Activated T-helper 1 cell treated with Interleukin-2 at 50 U/mL for 16 hours (primary cell): ENCODE measurements at places on chromosomes 5 and 9.

- DNase-seq, result no peak
These were observed 9.1 kb upstream of the AK3 start for GRCh38 chr9:4750023-4750673.

DNA sequence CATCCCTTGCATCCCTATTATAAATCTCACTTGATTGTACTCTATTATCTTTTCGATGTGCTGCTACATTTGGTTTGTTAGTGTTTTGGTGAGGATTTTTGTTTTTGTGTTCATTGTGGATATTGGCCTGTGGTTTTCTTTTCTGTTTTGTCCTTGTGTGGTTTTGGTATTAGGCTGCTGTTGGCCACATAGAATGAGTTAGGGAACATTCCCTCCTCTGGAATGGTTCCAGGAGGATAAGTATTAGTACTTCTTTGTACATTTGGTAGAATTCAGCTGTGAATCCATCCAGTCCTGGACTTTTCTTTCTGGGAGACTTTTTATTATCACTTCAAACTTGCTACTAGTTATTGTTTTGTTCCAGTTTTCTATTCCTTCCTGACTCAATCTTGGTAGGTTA is 287.2 kb downstream of the CWC27 start:
- no peak for DNase-seq

- DNase-seq, result no peak
These were observed 92.4 kb upstream of the IFNK start for GRCh38 chr9:27431543-27432147.

DNA sequence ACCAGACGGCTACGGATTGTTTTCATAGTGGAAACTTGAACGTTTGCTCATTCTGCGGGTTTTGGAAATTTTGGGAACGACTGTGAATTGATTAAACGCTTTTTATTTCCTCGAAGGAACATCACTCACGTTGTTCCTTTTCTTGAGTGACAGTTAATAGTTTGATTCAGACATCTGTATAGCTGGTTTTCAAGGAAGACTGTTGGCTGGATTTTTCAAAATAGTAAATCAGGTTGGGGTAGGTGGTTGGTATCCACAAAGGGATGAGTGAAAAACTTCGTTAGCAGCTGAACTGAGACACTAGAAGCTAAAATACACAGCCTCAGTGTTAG is 1.1 kb downstream of the TGFBR1 start:
- DNase-seq, result no peak

GRCh38 chr5:164354139-164354751 is 848.8 kb downstream of the MAT2B start:
- no peak for DNase-seq

- no peak for DNase-seq
These were observed 63.5 kb upstream of the RAD23B start for GRCh38 chr9:107219486-107220077.

DNA sequence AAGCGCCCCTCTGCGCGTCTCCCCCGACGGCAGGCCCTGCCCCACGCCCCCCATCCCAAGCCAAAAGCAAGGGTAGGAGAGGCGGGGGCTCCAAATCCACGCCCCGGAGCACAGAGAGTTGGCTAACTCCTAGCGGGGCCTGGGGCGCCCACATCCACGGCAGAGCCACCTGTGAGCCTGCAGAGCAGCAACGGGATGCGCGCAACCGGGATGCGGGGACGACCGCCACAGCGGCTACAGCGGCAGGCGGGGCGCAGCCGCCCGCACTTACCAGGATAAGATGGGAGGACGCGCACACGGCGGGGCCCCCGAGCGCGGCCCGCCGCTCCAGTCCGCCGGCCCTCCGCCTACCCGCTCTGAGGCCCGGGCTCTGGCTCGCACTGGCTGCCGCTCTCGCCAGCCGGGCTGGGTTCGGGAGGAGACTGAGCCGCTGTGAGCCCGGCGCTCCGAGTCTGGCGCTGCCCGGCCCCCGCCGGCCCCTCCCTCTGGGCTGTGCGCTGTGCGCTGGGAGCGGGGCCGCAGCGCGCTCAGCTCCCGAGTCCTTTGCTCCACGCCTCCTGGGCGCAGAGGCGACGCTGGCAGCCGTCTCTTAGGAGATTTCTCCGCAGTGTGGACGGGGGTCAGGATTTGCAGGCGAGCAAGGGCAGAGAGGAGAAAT is at the start of gene SLC24A2:
TSS of gene SLC24A2 (minus strand) at position 424 of the 658 bp plus-strand sequence.
- DNase-seq, result no peak
